ENCODE measurements at places on chromosomes 1 and 21.

GRCh38 chr1:200042119-200042551 lies 14.6 kb downstream of the NR5A2 start:
- DNase-seq, result no peak

GRCh38 chr1:204453141-204453772 lies 41.3 kb downstream of the PIK3C2B start:
- peak; percentile 71 for DNase-seq

DNA sequence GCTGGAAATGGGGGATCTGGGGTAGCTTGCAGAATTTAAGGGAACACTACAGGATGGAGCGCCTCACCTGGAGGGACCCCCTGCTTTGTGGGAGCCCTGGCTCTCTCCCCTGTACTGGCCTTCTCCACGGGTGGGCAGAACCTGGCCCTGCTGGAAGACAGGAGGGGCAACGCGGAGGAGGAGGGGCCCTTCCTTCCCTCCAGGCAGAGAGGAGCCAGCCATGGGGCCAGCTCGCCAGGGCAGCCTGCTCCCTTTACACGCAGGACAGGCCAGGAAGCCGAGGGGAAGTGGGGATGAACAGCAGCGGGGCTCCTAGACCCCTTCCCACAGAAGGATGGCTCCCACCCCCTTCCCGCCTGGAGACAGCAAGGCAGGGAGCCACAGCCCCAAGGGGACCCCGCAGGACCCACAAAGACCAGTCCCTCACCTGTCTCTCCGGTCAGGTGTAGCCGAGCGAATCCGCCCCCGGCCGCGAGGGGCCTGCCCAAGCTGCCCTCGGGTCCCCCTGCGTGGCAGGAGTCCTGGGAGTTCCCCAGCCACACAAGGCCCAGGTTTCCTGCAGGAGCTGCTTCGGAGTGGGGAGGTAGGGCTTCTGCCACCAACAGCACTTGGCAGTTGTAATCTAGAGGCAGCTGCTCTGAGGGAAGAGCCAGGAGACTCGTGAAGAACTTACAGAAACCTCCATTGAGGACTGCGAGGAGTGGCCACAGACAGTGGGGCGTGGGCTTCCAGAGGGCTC lies 1.6 kb upstream of the SLC19A1 start:
- no peak for DNase-seq

GRCh38 chr21:36175771-36176565 lies 19.3 kb downstream of the DOP1B start:
- no peak for DNase-seq

GRCh38 chr1:1598720-1599029 lies 1.3 kb downstream of the FNDC10 start:
- DNase-seq, result no peak

GRCh38 chr1:156100205-156100995 lies 14.1 kb upstream of the LMNA start:
- no peak for DNase-seq

DNA sequence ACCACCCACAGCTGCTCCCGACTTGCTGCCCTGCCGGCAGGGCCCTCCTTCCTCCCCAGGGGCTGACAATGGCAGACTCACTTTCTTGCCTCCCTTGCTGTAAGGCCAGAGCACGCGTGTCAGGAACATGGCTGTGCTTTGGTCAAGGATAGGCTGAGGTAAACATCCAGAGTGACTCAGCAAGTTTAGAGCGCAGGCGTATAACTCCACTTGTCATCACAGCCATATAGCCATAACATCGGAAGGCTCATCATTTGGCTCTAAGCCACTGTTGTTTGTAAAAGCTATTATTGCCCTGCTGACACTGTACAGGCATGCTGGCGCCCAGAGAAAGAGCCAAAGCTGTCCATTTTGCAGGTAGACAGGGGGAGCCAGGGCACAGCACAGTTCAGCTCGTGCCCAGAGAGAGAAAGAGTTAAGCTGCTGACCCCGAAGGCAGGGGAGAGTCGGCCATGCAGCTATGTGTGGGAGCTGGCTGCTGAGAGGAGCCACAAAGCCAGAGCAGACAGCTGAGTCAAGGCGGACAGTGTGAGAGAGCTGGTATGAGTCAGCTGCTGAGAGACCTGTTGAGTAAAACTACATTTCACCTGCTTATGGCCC lies 60.6 kb downstream of the GNG4 start:
- no peak for DNase-seq

DNA sequence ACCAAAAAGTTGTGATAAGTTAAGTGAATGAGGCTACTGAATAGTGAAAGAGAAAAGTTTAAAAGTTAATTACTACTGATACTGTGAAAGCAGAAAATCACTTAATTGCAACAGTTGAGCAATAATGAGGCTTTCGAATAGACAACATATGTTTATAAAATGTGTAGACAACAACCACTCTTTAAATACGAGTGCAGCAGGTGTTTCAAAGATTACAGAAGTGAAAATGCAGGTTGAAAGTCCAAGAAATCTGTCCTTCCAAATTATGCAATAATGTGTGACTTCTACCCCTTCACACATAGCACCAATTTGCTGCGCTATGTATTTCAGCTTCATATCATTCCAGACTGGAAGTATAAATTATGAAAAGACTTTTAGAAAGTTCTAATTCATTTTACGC lies 213.0 kb downstream of the COL24A1 start:
- no peak for DNase-seq

GRCh38 chr1:244865028-244865371 lies 657 bp upstream of the HNRNPU start:
- no peak for DNase-seq

GRCh38 chr1:23035823-23036452 lies 16.7 kb downstream of the KDM1A start:
- no peak for DNase-seq

DNA sequence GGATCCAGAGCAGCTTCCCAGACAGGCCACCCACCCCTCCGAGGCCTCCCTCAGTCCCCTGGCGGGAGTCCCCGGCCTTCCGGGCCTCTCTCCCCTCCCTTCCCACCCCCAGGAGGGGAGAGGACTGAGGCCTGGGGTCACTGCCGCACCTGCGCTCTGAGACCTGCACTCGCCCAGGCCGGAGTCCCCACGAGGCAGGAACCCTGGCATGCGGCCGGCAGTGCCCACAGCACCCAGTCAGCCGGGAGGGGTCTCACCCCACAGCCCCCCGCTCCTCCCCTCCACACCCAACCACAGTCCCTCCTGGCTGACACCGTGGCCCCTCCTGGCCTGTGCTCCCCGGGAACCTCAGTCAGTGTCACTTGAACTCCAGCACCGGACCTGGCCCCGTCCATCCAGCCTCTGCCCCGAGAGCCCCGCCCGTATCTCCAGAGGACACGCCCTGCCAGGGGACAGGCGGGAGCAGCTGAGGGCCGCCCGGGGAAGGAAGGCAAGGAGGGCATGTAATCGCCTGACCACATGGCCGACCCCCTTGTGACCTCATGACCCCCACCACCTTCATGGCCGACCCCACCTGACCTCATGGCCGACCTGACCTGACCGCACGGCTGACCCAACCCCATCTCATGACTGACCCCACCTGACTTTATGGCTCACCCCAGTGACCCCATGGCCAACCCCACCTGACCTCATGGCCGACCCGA lies 28.7 kb upstream of the TTLL10 start:
- DNase-seq, result no peak

DNA sequence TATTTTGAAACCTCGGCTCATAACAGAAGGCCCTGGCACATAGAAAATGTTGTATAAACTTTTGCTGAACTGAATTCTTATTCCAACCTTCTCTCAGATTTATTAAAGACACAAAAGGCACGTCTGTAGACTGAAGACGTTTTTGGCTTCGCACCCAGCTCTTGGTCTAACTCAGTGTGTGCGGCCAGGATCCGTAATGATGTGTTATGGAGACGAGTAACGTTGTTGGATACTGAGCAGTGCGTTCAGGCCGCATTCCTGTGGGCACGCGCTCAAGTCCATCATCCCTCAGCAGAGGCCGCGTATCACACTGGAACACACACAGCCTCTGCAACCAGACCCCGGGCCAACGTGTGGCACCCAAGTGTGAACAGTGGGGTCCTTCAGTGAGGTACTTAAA lies 154.8 kb upstream of the RAB4A start:
- no peak for DNase-seq

DNA sequence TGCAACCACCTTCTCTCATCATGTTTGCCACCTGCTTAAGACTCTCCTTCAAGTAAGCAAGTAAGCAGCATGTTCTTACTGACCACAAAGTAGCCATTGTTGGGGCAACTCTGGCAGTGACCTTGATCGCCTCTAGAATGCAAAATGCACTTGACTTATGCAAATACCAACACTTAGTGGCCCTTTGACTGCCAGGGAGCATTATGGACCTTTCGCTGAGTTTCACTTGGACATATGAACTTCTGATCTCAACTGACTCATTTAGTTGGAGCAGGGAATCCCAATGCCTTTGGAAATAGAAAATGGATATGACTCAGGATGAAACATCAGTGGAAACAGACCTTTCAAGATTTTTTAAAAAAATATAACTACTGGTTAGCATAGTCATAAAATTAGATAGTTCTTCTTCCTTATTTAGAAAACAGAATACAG lies 6.1 kb upstream of the PLA2G5 start:
- DNase-seq, result peak; percentile 79

- DNase-seq, result no peak
These were observed 70.2 kb downstream of the DNM3 start for GRCh38 chr1:171911506-171911905.

DNA sequence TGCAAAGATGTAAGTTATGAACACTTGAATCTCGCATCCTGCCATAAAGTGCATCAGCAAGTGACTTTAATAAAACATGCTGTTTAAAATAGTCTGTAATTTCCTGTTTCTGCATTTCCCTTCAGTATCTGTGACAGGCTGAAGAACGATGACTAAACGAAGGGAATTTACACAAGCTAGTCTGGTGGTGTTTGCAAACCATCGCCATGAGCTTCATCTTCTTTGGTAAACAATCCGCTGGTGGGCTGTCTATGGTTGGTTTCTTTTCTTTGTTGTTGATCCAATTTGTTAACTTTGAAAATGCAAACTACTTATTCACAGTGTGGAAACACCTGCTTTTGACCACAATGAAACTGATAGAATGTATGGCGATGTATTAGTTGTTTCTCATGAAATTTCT lies 13.9 kb downstream of the SERTAD4 start:
- DNase-seq, result peak; percentile 24

DNA sequence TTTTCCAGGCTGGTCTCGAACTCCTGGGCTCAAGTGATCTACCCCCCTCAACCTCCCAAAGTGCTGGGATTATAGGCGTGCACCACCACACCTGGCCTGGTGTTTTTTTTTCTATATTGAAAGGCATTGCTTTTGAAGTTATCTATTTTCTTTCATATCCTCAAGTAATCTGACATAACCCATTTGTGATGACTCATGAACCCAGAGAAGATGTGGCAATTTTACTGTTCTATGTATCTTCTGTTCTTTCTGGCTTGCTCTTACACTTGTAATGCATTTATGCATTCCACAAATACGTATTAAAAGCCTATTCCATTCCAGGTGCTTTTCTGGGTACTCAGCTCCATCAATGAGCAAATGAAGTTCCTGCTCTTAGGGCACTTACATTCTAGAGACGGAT lies 29.9 kb upstream of the ERRFI1 start:
- DNase-seq, result peak; percentile 50

GRCh38 chr1:224558904-224559303 lies 57.2 kb upstream of the CNIH3 start:
- DNase-seq, result no peak

GRCh38 chr1:54290506-54291184 lies 90.7 kb downstream of the MRPL37 start:
- DNase-seq, result no peak

GRCh38 chr1:24745711-24746413 lies 615 bp downstream of the CLIC4 start:
- peak; percentile 94 for DNase-seq

GRCh38 chr1:245822996-245823395 lies 668.2 kb downstream of the KIF26B start:
- no peak for DNase-seq

DNA sequence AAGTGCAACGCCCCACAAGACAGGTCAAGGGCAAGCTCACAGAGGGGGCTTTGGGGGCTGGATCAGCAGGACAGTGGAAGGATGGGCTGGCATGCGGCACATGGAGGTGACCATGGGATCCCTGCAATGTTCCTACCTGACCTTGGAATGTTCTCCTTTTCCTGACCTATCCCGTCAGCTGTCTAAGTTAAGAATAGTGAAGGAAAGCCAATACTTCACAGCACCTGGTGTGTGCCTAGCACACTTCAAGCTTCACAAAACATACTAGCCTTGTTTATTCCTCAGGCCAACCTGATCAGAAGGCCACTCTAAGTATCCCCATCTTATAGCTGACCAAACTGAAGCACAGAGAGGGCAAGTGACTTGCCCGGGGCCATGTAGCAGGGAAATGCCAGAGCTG lies 31.2 kb downstream of the LRRC38 start:
- no peak for DNase-seq

- no peak for DNase-seq
These were observed 32.9 kb downstream of the PBX1 start for GRCh38 chr1:164591858-164592257.
